ENCODE measurements at places on chromosomes 1 and 21.
A peak's percentile ranks its signal among the peaks of the same experiment; 100 is the strongest.

GRCh38 chr1:80915491-80915890 lies 885.2 kb upstream of the ADGRL2 start:
- DNase-seq, result no peak

DNA sequence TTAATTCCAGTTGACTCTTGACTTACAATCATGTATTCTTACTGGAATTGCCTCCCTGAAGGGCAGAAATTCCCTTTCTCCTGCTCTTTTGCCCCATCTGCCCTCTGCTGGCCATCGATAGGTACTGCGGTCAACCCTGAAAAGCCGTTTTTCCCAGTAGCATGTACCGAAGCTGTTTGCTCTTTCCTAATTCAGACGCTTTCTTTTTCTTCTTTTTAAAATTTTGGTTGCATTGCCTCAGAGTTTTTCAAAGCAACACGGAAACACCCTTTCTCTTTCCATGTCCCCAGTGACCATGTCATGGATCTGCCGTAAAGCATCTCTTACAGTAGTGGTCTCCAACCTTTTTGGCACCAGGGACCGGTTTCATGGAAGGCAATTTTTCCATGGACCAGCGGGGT lies 164.2 kb upstream of the C1orf21 start:
- DNase-seq, result peak; percentile 3

DNA sequence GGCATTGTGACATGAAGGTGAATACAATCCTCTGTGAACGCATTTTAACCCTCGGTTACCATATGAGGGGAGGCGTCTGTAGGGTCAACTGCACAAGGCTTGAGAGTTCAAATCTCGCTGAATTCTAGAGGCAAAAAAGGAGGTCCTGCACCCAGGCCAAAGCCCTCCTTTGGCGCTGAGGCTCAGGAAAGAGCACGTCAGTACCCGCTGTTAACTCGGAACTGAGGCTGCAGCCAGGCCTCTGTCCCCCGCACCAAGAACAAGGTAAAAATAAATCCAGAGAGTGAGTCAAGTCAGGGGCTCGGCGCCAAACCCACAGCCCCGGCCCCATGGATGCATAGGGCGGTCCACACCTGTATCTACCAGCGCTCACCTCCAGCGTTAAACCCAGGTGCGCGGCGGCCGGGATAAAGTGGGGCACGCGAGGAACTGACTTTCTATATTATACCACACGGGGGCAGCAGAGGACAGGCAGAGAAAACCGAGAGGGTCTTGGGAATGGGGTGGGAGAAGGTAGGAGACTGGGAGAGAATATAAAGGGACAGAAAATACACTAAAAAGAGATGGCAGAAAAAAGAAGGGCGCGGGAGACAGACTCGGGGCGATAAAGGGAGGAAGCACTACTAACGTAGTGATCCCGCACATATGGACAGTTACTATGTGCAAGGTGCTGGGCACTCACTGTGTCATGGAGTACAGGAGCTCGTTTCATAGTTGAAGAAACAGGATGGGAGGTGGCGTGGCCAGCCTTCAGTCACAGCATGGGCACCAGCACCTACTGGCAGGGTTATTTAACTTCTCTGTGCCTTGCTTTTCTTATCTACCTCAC lies 54.9 kb downstream of the DMRTA2 start:
- DNase-seq, result no peak

DNA sequence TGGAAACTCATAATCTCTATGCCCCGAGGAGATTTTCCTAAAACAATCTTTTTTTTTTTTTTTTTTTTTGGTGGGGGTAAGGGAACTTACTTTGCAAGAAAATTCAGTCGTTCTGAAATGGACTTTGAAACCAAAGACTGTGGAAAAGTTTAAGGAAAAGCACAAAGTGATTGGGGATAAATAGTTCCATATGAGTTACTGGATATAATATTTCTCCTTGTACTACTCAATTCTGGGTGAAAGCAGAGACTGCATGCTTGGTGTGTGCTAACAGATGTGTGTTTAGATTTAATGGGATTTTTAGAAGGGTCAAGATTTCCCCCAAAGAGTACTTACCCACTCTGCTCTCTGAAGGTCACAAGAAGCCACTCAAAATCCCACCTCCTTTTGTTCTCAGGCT lies 204.9 kb upstream of the USP24 start:
- DNase-seq, result no peak

GRCh38 chr1:214857716-214858115 lies 224.8 kb upstream of the KCNK2 start:
- no peak for DNase-seq

GRCh38 chr21:38240129-38240528 lies 16.7 kb upstream of the KCNJ15 start:
- no peak for DNase-seq

DNA sequence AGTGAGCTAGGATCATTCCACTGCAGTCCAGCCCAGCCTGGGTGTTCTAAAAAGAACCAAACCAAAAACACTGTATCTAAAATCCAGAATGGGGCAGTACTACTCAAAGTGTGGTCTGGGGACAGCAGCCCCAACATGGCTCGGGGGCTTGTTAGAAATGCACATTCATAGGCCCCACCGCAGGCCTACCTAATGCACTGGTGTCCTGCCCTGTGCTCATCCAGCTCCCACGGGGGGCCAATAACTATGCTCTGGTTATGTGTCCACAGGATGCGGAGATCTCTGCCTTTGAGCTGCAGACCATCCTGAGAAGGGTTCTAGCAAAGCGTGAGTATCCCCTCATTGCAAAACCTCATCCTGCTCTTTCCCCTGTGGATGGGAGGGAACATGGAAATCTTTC lies 51.5 kb downstream of the CAPN2 start:
- no peak for DNase-seq

DNA sequence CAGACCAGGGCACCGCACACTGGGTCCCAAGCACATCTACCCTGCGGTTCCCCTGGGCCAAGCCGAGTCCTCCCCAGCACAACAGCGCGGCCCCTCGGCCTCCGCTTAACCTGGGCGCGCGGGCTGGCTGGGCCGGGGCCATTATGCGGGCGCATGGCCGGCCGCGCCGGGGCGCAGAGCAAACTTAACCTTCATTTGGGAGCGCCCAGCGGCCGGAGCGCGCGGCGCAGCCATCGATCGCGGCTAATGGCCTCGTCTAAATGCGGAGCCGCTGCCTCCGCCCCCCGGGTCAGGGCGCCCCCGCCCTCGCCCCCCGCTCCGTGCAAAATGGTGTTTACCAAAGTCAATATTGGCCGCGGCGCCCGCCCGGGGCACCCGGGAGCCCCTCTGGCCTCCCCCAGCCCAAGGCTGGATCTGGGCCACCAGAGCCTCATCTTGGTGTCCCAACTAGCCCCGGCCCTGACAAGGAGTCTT lies 272.1 kb downstream of the TRABD2B start:
- DNase-seq, result no peak

DNA sequence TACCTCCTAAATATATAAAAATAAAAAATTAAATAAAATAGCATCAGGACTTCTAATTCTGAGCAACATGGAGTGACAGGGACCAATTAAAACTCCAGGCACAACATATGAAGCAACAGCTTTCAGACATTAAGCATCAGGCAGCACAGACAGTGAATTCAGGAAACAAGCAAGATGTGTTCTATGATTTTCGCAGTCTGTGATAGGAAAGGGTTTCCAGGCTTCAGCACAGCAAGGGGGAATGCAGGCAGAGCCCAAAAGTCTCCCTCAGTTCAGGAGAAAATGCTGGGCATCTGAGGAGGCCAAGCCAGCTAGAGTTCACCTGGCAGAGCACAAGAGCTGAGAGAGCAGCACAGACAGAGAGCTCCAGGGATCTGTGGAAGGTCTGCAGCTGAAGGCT lies 22.2 kb upstream of the CTTNBP2NL start:
- no peak for DNase-seq

- no peak for DNase-seq
These were observed 27.7 kb upstream of the IL19 start for GRCh38 chr1:206742719-206743383.

GRCh38 chr1:93672069-93672468 lies 9.6 kb downstream of the BCAR3 start:
- DNase-seq, result no peak

DNA sequence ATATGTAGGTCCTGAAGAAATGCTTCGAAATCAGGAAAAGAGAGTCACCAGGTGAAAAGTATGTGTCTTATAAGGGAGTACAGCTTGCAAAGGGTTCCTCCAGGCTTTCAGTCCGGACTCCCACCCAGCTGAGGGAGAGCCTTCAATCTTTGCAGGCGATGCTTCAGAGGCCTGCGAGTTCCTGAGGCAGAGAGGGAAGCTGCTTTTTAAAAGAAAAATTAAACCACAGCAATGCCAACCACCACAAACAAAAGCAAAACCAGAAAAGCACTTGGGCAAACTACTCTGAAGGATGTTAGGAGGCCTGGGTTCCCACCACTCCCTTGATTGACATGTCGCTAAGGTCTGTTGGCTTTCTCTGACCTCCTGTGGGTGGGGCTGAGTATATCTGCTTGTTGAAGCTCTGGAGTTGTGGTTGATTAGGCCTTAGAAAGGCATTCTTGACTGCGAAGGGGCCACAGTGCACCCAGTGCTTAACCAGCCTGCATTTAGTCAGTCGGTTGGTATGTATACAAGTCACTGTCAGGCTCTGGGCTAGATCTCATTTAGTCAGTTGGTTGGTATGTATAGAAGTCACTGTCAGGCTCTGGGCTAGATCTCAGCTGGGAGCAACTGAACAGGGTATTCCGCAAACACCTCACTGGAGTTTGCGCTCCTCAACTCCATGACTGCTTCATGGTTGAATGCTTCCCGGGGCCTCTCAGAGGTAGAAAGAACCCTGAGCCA lies 1.2 kb downstream of the NIPAL3 start:
- no peak for DNase-seq

GRCh38 chr1:27755286-27755685 lies 17.7 kb upstream of the STX12 start:
- DNase-seq, result no peak
